Ascending aorta (tissue), 2 donors: ENCODE measurements at places on chromosomes 5 and 9.

DNA sequence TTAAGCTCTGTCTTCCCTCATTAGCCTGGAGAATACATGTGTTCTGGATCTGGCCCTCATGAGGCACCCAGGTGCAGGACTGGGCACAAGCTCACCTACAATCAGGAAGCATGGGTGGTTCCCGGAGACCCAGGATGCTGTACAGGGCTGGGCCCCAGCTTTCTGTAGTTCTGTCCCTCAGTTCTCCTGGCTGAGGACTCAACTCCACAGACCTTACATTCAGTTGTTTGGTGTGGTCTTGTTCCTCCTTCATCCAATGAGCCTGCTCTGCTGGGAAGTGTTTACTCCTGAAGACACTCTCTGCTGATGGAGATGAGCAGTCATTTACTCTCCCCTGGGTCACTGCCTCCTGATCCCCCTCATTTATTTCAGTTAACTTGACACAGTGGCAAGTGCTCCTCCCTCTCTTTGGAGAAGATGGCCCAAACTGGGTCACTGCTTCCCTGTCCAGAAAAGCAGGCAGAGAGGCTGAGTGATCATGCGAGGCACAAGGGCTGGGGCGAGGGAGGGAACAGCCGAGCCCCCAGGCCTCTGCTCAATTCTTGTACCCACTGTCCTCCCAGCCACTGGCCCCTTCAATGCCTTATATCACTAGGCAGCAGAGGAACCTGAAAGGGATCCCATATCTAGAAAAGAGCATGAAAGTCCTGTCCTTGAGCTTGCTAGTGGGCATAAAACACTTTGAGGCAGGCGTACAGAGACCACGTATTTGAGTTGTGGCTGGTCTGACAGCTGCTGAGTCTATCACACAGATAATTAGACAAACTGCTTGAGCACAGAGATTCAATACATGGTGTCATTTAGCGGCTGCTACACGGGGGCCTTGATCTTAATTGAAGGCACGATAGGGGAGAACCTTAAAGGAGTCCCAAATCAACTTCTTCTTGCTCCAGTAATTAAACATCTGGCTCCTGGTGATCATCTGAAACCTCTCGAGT is 221.7 kb downstream of the FSTL4 start:
- peak; percentile 24 for DNase-seq
- no peak overlapping the region for H3K27ac ChIP-seq

DNA sequence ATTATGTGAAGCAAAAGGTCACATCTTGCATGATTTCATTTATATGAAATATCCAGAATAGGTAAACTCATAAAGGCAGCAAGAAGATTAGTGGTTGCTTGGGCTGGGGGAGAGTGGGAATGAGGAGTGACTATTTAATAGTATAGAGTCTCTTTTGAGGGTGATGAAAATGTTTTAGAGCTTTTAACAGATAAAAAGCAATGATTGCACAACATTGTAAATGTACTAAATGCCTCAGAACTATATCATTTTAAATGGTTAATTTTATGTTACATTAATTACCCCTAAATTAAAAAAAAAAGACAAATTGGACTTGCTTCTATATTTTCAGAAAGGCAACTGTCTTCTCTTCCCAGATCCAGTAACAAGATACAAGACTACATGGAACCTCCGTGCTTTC is 21.9 kb upstream of the TTC39B start:
- H3K36me3 ChIP-seq: no peaks in the 10 kb centered on the region
- DNase-seq: no peak
- H3K27ac ChIP-seq: no peak overlapping the region
- H3K27me3 ChIP-seq: no peaks in the 10 kb centered on the region
- H3K4me1 ChIP-seq: no peaks in the 10 kb centered on the region

GRCh38 chr9:73230251-73230650 is 78.6 kb downstream of the ANXA1 start:
- H3K27me3 ChIP-seq: no peaks in the 10 kb centered on the region
- no peaks in the 10 kb centered on the region for H3K4me1 ChIP-seq
- H3K27ac ChIP-seq: no peak overlapping the region
- no peak overlapping the region for H3K4me3 ChIP-seq
- H3K36me3 ChIP-seq: no peaks in the 10 kb centered on the region

GRCh38 chr5:168401226-168401625 is 85.0 kb upstream of the RARS1 start:
- no peak overlapping the region for H3K27ac ChIP-seq
- no peaks in the 10 kb centered on the region for H3K36me3 ChIP-seq
- no peak overlapping the region for H3K4me3 ChIP-seq
- no peaks in the 10 kb centered on the region for H3K27me3 ChIP-seq
- no peaks in the 10 kb centered on the region for H3K4me1 ChIP-seq

DNA sequence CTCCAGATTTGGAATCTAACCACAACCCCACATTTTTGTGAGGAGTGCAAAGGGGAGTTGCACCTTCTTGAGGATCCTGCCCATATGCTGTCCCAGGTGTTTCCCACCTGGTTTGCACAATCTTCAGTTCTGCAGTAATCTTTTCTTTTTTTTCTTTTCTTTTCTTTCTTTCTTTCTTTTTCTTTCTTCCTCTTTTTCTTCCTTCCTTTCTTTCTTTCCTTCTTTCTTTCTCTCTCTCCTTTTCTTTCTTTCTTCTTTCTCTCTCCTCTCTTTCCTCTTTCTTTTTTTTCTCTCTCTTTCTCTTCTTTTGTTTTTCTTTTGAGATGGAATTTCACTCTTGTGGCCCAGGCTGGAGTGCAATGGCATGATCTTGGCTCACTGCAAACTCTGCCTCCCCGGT is 90.0 kb upstream of the FANCC start:
- no peak overlapping the region for H3K4me3 ChIP-seq
- no peak overlapping the region for H3K27ac ChIP-seq
- no peaks in the 10 kb centered on the region for H3K36me3 ChIP-seq
- no peaks in the 10 kb centered on the region for H3K27me3 ChIP-seq

GRCh38 chr9:98010445-98010844 is 27.3 kb downstream of the ANP32B start:
- no peaks in the 10 kb centered on the region for H3K27me3 ChIP-seq
- H3K4me1 ChIP-seq: peaks cover 15% of the 10 kb centered on the region
- DNase-seq: no peak
- no peak overlapping the region for H3K4me3 ChIP-seq
- H3K36me3 ChIP-seq: peaks cover 70% of the 10 kb centered on the region
- peak overlapping the region; percentile 31 for H3K27ac ChIP-seq

GRCh38 chr5:133034064-133034463 is 7.7 kb upstream of the ZCCHC10 start:
- no peak overlapping the region for H3K27ac ChIP-seq
- DNase-seq: no peak
- H3K36me3 ChIP-seq: no peaks in the 10 kb centered on the region
- peaks cover 4% of the 10 kb centered on the region for H3K4me1 ChIP-seq
- H3K4me3 ChIP-seq: no peak overlapping the region

- H3K36me3 ChIP-seq: no peaks in the 10 kb centered on the region
- no peak overlapping the region for H3K27ac ChIP-seq
- no peak for DNase-seq
- H3K27me3 ChIP-seq: no peaks in the 10 kb centered on the region
- H3K4me1 ChIP-seq: no peaks in the 10 kb centered on the region
- no peak overlapping the region for H3K4me3 ChIP-seq
Observed at GRCh38 chr9:115106001-115106400, 12.0 kb downstream of the TNC start.

DNA sequence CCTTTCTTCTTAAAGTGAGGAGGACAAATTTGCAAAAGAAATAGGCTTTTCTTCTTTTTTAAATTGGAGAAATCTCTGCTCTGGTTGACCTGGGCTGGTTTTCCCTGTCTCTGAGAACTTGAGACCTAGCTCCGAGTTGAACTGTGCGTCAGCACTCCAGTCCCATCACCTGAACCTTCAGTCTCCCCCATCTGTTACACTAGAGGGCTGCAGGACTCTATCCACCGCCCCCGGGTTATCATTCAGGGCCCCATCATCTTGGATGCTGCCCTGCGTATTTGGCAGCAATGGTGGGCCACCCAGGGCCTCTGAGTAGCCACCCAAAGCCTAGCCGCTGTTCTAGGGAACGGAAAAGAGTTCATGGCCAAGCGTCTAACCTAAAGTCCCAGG is 2.5 kb downstream of the FOXE1 start:
- no peak overlapping the region for H3K27ac ChIP-seq
- H3K36me3 ChIP-seq: no peaks in the 10 kb centered on the region
- no peak for DNase-seq
- H3K4me3 ChIP-seq: no peak overlapping the region
- H3K27me3 ChIP-seq: peaks cover 31% of the 10 kb centered on the region
- peaks cover 2% of the 10 kb centered on the region for H3K4me1 ChIP-seq

- no peak overlapping the region for H3K27ac ChIP-seq
- H3K4me1 ChIP-seq: no peaks in the 10 kb centered on the region
- no peak overlapping the region for H3K4me3 ChIP-seq
- H3K36me3 ChIP-seq: no peaks in the 10 kb centered on the region
Observed at GRCh38 chr9:80383331-80383730, 811.6 kb downstream of the TLE4 start.

GRCh38 chr9:111975709-111976108 is 79.1 kb downstream of the UGCG start:
- H3K36me3 ChIP-seq: no peaks in the 10 kb centered on the region
- H3K4me3 ChIP-seq: no peak overlapping the region
- no peak overlapping the region for H3K27ac ChIP-seq
- DNase-seq: peak; percentile 57
- no peaks in the 10 kb centered on the region for H3K27me3 ChIP-seq

DNA sequence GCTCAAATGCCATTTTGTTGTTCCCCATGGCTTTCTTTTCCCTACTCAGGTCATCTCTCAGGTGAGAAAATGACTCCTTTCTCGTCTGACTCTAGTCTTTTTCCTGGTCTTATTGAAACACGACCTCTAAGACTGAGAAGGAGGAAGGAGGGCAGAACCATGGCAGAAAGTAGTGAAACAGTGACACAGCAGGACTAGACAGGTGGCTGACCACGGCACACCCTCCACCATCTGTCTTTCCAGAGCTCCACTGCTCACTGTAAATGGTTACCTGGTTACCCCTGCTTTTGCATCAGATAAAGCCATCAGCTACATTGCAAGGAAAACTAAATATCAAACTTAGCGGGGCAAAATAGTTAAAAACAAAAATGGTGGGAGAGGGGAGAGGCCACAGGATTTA is 30.9 kb downstream of the NR4A3 start:
- DNase-seq: no peak
- no peaks in the 10 kb centered on the region for H3K4me1 ChIP-seq
- no peak overlapping the region for H3K4me3 ChIP-seq
- no peaks in the 10 kb centered on the region for H3K27me3 ChIP-seq

DNA sequence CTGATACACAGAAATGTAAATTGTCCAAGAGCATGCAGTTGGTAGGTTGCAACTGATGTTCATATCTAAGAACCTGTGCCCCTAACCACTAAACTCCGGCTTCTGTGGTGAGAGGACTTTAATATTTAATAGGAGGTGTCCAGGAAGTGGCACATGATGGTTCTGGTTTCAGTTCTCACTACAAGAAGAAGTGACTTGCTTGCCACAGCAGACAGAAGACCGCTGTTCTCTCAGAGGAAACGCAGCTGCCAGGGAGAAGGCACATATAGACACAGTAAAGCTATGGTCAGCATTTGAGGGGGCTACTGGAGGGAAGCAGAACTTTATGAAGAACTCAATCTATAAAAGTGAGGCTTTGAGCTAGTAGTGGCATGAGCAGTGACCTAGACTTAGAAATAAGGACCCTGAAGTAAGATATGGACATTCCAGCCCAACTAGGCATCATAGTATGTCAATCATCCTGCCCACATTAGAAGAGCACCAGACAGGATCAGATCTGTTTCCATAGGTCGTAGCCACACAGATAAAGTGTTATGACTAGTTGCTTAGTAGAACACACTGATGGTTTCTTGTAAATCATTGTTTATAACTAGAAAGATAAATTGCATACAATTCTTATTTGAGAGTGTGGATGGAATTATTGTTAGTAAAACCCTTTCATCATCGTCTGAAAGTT is 36.4 kb upstream of the DAB2 start:
- H3K27ac ChIP-seq: no peak overlapping the region
- H3K36me3 ChIP-seq: no peaks in the 10 kb centered on the region
- H3K4me1 ChIP-seq: no peaks in the 10 kb centered on the region
- no peaks in the 10 kb centered on the region for H3K27me3 ChIP-seq
- no peak for DNase-seq

DNA sequence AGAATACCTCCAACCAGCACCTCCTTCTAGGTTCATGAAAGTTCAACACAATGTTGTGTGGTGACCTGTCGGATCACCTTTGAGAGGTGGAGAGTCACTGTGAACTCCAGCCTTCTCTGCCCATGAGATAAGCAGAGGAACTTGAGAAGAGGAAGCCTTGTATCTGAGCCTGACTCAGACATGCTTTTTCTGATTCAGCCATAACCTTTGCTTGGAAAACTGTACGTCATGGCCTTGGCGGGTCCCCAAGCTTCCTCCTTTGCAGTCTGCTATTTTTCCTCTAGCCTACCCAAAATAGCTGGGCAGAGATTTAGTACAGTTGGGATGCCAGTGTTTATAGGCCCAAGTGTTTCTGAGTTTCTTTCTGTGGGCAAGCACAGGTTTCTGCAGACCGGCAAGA is 274.7 kb downstream of the CETN3 start:
- peaks cover 14% of the 10 kb centered on the region for H3K4me1 ChIP-seq
- peak; percentile 94 for DNase-seq
- no peak overlapping the region for H3K4me3 ChIP-seq

GRCh38 chr9:131999692-132000551 is 79.7 kb downstream of the MED27 start:
- no peak overlapping the region for H3K27ac ChIP-seq
- H3K27me3 ChIP-seq: no peaks in the 10 kb centered on the region
- H3K36me3 ChIP-seq: no peaks in the 10 kb centered on the region
- H3K4me3 ChIP-seq: no peak overlapping the region
- H3K4me1 ChIP-seq: peaks cover 3% of the 10 kb centered on the region

DNA sequence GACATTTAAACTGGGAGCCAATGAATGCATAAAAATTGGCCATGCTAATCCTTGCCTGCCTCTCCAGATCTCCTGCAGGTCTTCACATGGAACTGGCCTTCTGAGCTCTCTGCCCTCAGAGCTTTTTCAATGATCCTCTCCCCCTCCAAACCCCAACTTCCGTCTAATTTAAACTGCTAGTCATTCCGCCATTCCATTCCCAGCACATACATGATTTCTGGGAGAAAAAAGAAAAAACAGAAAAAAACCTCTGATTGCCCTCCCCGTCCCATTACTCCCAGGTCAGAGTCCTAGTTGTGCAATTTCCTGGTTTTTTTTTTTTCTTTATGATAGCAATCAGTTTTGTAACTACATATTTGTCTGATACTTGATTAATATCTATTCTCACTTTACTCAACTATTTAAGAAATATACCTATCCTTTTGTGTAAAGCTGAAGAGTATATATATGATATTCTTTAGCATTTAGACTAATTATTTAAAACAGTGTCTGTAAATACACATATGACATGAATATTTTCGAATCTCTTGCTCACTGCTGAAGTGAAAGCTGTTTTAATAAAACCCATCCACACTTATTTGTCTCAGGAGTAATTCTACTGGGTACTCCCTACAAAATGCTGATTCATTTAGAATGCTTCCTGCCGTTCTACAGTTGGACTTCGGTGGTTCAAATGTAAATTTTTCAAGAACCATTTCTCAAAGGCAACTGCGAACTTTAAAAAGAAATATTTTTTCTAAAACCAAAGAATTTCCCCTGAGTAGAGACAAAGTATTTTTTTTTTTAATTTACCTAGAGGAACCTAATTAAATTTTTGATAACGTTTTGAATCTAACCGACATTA is 1.6 kb downstream of the HINT1 start:
- H3K27ac ChIP-seq: peak overlapping the region; percentile 92
- H3K36me3 ChIP-seq: peaks cover 41% of the 10 kb centered on the region
- DNase-seq: no peak
